ENCODE measurements at places on chromosomes 12 and 14.

DNA sequence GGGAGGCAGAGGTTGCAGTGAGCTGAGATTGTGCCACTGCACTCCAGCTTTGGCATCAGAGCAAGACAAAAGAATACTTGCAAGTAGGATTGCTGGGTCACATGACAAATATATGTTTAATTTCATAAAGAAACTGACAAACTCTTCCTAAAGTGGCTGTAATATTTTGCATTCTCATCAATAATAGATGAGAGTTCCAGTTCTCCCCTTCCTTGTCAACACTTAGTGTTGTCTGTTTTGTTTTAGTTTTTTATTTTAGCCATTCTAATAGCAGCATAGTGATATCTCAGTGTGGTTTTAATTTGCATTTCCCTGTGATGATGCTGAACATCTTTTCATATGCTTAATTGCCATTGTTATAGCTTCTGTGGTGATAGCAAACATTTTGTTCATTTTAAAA lies 31.2 kb downstream of the SLC39A9 start:
- no peak for DNase-seq

GRCh38 chr12:132533584-132533958 lies 43.6 kb downstream of the FBRSL1 start:
- no peak for DNase-seq

DNA sequence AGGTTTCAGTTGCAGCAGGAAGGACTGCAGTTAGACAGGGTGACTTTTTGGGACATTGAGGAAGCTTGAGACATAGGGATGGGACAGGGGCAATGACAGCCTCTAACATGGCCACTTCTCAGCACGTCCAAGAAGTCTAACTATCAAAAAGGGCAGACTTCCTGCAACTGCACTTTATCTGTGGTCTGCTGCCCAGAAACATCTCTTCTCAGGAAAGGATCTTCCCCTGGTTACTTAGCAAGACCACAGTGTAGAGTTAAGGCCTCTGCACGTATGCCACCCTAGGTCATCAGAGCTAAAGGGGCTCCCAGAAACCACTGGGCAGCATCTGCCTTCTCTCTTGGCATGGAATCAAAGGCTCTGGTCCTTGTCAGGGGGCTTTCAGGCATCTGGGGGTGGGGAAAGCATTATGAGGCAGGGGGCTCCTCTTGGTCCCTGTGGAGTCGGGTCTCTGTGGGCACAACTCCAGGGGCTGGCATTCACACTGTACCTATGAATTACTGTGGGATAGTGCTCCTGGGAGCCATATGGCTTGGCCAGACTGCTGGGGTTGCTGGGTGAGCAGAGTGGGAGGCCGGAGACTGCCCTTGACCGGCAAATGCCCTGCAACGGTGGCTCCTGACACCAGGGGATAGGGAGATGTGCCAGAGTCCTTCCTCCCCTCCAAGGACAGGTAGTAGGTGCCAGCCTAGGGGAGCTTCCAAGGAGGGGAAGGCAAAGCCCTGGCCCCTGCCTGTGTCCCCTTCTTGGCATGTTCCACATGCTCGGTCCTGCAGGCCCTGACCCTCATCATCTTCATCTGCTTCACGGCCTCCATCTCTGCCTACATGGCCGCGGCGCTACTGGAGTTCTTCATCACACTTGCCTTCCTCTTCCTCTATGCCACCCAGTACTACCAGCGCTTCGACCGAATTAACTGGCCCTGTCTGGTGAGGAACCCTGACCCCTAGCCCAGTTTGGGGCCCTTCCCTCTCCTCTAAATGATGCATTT lies 1.0 kb downstream of the CMTM5 start:
- peak; percentile 57 for DNase-seq

GRCh38 chr14:21089271-21089670 lies 9.2 kb downstream of the ZNF219 start:
- DNase-seq, result no peak

DNA sequence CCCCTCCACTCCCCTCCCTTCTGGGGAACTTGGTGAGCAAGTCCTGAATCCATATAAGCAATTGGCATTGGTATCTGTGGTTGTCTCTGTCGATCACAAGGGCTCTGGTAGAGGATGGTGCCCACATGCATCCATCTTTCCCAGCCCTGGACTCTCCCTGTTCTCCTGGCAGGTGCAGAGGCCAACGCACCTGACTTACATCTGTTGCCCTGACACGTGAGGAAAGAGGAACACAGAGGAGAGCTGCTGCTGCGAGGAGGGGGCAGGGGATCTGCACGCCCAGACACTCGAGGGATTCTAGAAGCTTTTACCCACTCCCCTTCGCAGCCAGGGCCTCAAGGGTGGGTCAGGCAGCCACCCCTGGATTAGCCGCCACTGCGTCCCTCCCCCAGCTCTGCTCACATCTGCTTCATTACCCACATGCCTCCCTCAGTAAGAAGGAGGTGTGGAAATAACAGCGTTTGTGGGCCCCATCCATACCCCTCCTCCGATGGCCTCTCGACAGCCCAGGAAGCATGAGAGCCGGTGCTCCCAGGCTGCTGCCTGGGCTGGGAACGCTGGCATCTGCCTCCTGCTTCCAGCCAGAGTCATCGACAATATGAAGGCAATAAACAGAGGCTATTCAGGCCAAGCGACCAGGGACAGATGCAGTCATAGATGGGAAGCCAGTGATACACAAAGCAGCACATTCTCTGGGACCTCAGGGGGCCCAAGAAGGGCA lies 56.5 kb downstream of the KDM2B start:
- no peak for DNase-seq

GRCh38 chr12:54723379-54724256 lies 75.5 kb upstream of the DCD start:
- DNase-seq, result peak; percentile 58

DNA sequence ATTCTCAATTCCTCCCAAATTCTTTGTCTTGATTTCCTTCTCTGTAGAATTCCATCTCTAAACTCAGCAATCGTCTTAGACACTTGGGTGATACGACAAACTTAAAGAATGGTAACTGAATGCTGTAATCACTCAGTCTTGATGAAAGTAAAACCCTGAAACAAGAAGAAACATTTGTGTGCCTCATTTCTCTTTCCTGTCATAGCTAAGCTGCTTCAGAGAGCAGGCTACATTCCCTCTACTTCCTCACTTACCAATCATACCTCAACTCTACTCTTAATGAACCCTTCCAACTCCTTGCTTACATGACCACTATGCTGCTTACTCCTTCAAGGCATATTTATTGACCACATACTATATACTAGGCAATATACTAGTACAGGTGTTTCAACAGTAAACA lies 8.3 kb downstream of the MAP4K5 start:
- DNase-seq, result no peak

DNA sequence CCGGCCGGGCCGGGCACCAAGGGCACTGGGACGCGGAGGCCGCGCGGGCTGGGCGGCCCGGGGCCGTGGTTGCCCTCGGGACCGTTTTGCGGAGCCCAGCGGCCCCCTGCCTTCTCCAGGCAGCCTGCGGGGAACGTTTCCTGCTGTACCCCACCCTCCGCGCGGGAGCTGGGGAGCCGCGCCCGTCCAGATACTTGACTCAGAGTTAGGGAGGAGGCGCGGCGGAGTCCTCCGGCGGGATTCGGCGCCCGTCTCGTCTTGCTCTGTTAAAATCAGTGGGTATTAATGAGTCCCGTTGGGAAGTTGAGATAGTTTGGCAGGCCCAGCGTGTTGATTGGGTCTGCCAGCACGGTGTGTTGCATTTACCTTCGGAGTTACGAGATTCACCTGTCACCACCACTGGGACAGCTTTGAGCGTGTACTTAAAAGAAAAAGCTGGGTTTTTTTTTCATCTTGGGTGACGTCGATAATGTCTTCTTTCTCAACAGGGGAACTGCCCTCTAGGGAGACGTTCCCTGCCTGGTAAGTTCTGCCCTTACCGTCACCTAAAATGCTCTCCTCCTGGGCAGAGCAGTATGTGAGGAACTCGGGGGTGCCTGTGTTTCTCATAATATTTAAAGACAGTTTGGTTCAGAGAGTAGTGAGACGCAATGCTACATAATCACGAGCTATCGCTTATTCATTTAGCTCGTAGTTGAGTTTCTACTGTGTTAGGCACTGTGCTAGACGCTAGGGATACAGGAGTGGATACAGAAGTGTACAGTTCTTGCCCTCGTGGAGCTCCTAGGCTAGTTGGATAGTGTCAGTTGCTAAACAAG lies 596 bp downstream of the DLST start:
- DNase-seq, result peak; percentile 59

- no peak for DNase-seq
Measured at GRCh38 chr12:34389378-34390170, 367.3 kb downstream of the ALG10 start.

- no peak for DNase-seq
Measured at GRCh38 chr12:95733141-95733825, 57.3 kb downstream of the NTN4 start.

GRCh38 chr12:52867152-52867551 lies 18.4 kb upstream of the KRT78 start:
- DNase-seq, result no peak

DNA sequence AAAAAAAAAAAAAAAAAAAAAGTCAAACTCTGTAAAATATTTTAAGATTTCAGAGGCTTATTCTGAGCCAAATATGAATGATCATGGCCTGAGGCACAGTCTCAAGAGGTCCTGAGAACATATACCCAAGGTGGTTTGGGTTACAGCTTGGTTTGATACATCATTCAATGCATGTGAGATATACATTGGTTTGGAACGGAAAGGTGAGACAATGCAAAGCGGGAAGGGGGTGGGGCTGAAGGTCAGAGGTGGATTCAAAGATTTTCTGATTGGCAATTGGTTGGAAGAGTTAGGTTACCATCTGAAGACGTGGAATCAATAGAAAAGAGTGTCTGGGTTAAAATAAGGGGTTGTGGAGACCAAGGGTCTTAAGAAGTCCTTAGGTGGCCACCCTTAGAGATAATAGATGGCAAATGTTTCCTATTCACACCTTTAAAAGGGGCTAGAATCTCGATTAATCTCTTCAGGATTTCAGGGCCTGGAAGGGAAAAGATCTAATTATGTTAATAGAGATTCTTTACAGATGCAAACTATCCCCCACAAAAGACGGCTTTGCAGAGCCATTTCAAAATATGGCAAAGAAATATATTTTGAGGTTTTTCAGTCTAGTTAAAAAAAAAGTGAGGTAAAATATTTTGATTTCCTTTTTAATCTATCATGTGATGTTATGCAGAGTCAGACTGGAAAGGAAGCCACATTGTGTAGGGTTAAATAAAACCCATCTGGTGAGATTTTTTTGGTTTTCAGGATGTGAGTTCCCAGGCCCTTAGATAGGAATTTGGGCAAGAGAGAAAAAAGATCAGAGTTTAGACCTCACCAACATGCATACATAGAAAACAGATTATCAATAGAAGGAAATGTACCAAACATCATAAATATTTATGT lies 173.8 kb upstream of the CNOT2 start:
- DNase-seq, result no peak
